Activated CD8-positive, alpha-beta memory T cell treated with anti-CD3 and anti-CD28 coated beads for 24 hours (primary cell): ENCODE measurements at places on chromosomes 3 and 15.

GRCh38 chr3:134104031-134104430, 74.3 kb upstream of the SLCO2A1 start:
- no peak for DNase-seq

DNA sequence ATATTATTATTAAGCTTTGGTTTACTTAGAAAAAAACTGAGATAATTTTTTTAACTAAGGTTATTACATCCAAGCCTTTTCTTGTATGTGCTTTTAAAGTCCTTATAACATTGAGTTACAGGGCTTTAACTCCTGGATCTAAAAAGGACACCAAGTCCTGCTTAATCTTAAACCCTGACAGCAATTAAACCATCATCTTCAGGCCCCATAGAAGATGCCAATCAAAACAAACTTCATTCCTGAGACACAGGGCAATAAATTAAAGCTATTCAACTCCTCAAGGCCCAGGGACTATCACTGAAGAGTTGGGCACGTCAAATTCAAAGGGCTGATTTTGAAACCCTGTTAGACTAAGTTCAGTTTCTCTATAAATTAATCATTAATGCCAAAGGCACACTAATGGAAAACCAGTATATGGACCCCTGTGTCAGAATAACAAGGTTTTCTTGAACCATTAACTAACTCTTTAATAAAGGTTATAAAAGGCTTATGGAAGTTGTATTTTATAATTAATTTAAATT, 1152.6 kb downstream of the NSUN3 start:
- no peak for DNase-seq

DNA sequence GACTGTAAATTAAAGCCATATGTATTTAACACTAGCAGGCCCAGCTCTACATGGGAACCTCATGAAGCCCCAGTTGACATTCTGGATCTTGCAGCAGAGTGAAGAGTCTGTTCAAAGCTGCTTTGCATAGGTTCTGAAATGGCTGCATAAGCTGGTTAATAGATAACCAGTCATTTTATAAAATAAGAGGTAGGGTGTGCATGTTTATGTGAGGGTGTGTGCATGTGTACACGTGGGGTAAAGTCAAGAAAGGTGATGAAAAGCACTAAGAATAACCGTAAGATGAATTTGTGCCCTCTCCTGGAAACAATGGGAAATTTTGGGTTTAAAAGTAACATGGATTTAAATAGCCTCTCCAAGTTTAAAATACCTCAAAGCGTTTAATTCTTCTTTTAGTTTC, 33.0 kb downstream of the PAQR9 start:
- DNase-seq: no peak

DNA sequence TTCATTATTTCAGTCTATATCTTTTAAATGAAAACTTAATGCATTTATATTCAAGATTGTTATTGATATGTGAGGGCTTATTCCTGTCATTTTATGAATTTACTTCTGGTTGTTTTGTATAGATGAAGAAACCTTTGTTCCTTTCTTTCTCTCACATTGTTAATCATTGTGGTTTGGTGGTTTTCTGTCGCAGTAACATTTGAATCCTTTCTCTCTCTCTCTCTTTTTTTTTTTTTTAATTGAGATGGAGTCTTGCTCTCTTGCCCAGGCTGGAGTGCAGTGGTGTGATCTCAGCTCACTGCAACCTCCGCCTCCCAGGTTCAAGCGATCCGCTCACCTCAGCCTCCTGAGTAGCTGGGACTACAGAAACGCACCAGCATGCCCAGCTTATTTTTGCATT, 22.1 kb downstream of the AGBL1 start:
- no peak for DNase-seq

GRCh38 chr3:183182732-183183610, 20.4 kb upstream of the LAMP3 start:
- DNase-seq: no peak

DNA sequence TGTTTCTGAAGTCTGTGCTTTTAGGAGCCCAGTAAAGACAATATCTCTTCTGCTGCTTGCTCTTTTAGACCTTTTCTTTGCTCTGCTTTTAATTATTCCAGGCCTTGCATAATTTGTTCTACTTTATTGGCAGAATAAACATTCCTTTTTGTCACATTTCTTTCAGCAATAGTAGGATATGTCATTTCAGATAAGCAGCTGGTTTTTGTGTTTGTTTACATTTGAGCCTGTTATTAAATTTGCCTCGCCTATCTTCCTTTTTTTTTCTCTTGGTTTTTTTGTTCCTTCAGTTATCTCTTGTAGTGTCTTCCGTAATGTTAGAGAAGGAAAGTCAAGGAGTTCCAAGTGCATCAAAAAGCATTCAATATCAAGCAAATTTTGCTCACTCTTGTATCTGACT, 16.4 kb downstream of the ZNF654 start:
- DNase-seq: no peak

DNA sequence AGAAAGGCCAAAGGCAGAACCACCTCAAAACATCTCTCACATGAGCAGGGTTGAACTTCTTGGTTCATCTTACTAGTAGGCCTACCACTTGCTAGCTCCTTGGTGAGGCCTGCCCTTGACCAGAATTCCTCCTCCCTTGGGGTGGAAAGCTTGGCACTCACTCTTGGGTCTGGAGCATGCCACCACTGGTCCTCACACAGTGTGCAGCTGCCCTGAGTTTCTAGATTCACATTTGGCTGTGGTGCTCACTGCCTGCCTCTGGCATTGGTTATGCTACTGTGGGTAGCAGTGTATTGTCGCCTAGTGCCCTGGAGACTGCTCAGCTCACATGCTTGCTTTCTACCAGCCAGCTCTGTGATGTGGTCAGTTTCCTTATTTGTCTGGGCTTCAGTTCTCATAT, 23.7 kb downstream of the OXNAD1 start:
- DNase-seq: peak; percentile 67

- DNase-seq: no peak
Observed at GRCh38 chr3:139302801-139303113, 41.1 kb upstream of the MRPS22 start.

GRCh38 chr3:53552730-53553129, 58.3 kb downstream of the CACNA1D start:
- DNase-seq: no peak

DNA sequence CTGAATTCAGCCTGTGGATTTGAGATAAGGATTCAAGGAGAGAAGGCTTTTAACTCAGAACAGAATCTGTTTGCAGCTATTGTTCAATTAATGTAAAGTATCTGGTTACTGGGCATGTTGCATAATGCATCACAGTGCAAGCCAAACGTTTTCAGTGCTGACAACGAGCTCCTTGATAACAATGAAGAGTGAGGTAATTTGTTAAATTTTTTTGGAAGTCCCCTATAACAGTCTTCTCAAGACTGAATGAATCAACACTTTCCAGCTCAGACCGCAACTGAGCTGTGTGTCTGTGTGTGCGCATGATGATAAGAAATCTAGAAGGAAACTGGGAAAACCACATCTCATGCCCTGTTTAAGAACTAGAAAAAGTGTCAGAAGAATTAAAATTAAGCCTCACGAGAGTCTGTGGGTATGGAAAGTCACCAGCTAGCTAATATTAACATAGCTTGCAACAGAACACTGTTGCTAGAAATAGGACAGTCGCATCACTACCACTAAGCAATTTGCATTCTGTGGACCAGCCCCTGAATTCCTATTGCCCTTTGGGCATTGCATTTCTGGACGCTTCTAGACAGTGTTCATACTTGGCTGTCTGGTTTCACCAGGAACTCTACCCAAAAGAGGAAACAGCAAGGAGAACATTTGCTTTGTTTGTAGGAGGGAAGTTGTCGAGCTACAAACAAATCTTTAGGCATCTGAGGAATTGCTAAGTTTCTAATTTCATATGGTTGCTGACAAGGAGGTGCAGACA, 43.7 kb upstream of the ATP2C1 start:
- no peak for DNase-seq

DNA sequence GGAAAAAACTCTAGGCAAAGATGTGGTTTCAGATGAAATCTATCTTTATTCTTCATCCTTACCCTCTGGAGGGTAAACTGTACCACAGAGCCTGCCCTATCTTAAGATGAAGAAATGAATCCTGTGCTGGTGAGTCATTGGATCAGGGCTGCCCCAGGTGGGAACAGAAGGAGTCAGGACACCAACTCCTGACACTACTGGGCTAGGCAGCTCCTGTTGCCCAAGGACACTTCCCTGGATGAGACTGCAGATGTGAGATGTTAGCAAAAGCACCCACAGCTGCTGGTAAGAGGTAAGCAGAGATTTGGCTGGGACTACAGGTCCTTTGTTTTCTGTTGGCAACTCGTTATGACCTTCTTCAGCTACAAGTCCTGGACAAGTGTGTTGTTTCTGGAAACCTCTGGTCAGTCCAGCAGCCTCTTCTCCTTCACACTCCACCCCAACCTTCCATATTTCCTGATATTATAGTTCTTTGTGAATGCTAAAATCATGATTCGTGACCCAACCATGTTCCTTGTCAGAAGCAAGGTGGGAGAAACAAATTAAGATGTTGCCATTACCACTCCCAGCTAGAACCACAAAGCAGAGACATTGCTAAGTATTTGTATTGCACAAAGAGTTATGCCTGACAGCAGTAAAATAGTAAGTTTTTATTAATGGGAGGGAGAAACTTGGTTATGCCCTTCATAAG, 104.2 kb upstream of the TGFBR2 start:
- DNase-seq: no peak

GRCh38 chr3:29382409-29382808, 101.5 kb downstream of the RBMS3 start:
- DNase-seq: no peak

GRCh38 chr3:48367201-48367600, 4.8 kb upstream of the FBXW12 start:
- no peak for DNase-seq

DNA sequence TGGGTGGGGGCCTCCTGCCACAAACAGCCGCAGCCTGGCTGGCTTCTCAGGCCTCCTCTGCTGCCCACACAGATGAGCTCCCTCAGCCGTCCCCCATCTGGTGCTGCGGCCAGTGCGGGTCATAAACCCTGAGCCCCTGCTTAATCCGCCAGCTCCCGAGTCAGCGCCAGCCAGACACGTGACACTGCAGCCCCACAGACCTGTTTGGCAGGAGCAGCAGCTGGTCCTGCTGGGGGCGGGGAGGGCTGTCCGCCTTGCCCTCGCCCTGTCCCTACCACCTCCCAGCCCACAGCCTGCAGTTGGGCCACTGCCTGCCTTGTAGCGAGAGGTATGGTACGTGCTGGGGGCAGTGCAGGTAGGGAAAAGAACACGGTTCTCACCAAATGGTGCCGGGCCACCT, 86.2 kb downstream of the IQSEC1 start:
- no peak for DNase-seq

GRCh38 chr15:57384024-57384423, 7.7 kb downstream of the CGNL1 start:
- no peak for DNase-seq

- no peak for DNase-seq
Observed at GRCh38 chr3:122691195-122691594, 10.6 kb downstream of the PARP14 start.

- peak; percentile 78 for DNase-seq
Observed at GRCh38 chr3:128804017-128804810, 75.2 kb upstream of the ACAD9 start.

DNA sequence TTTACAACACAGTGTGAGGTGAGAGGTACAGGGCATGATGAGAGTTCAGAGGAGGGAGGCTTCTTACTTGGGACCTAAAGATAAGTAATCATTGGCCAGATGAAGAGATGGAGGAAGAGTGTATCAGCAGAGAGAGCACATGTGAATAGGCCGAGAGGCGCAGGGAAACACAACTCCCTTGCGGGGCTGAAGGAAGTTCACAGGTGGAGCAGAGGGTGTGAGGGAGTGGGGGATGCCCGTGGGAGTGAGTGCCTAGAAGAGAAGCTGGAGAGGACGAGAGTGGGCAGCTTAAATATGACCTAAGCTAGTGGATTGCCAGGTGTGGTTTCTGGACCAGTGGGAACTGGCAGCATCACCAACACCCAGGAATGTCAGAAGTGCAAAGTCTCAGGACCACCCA, 98.2 kb upstream of the TBC1D5 start:
- DNase-seq: no peak

- no peak for DNase-seq
Observed at GRCh38 chr3:14208977-14209394, 30.4 kb downstream of the LSM3 start.

GRCh38 chr3:31622636-31623288, 90.0 kb downstream of the STT3B start:
- DNase-seq: no peak

DNA sequence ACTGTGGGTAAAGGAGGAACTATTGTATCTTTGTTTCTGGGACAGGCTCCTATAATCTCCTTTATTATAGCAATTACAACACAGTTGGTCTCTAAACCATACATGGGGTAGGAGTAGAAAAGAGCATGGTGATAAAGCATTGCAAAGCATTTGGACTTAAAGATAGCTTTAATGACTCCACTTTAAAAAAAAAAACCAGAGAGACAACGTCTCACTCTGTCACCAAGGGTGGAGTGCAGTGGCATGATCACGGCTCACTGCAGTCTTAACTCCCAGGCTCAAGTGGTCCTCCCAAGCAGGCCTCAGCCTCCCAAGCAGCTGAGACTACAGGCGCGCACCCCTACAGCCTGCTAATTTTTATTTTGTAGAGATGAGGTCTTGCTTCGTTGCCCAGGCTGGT, 68.2 kb downstream of the DENND4A start:
- DNase-seq: no peak

GRCh38 chr15:27422997-27423396, 452.0 kb downstream of the GABRG3 start:
- DNase-seq: no peak

- no peak for DNase-seq
Observed at GRCh38 chr3:152284906-152285305, 16.2 kb downstream of the MBNL1 start.

DNA sequence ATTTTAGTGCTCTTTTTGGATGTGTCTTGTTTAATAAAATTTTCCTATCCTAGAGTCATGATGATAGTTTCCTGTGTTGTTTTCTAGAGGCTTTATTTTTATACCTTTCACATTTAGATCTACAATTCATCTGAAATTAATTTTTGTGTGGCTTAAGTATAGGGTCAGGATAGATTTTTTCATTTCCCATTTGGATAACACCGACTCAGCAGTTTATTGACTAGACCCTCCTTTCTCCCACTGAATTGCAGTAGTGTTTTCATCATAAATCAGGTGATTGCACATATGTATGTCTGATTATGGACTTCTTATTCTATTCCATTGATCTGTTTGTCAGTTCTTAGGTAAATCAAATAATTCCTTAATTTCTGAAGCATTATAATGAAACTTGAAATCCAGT, 10.4 kb downstream of the PRR23A start:
- no peak for DNase-seq

DNA sequence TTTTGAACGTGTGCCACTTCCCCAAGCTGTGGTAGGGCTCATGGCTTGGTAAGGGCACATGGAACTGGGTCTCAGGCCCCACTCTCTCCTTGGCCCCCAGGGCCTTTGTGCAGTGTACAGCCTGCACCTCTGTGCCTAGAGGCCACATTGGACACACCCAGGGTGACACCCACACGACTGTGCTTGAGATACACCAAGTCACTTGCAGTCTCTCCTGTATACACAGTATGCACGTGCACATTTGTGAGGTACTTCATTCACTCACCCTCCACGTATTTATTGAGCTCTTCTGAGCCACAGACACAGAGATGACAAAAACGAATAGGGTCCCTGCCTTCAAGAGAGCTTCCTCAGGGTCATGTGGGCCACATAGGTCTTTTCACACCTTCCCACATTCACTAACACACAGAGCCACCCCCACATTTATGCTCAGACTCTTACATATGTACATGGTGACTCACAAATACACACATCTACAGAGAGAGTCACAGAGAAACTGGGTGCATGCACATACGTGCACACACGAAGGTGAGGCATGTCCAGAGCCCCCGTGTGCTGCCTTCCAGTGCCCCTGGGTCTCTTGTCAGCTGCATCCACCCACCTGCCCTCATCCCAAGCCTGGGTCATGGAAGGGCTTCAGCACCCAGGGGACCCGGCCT, 9.8 kb upstream of the TMEM115 start:
- DNase-seq: no peak
